ENCODE measurements at places on chromosomes 13 and 19.

DNA sequence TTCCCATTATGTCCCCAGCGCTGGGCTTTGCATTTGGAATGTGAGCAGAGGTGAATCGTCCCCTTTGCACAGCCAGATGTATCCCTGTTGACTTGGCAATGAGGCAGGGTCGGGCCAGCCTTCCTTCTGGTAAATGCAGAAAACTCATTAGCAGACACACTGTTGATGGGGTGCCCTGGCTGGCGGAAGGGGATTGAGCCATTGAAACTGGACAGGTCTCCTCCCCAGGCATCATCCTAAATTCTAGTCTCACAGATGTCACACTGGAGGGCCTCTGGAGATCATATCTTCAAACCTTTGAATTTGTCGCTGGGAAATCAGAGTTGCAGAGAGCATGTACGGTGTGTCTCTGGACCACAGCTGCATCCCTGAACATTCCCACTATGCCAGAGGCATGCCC lies 219.5 kb upstream of the TSHZ3 start:
- DNase-seq, result no peak

DNA sequence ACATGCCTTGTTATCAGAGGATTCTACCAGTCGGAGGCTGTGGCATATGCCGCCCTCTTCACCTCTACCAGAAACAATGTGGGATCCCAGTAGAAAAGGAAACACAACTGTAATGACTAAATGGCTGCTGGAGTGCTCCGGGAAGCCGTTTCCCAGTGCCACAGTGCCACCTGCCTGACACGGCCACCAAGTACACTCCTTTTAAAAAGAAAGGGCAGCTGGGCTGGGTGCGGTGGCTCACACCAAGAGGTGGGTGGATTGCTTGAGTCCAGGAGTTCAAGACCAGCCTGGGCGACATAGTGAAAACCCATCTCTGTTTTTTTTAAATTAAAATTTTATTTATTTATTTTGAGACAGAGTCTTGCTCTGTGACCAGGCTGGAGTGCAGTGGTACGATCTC lies 67.3 kb downstream of the TRPM4 start:
- no peak for DNase-seq

DNA sequence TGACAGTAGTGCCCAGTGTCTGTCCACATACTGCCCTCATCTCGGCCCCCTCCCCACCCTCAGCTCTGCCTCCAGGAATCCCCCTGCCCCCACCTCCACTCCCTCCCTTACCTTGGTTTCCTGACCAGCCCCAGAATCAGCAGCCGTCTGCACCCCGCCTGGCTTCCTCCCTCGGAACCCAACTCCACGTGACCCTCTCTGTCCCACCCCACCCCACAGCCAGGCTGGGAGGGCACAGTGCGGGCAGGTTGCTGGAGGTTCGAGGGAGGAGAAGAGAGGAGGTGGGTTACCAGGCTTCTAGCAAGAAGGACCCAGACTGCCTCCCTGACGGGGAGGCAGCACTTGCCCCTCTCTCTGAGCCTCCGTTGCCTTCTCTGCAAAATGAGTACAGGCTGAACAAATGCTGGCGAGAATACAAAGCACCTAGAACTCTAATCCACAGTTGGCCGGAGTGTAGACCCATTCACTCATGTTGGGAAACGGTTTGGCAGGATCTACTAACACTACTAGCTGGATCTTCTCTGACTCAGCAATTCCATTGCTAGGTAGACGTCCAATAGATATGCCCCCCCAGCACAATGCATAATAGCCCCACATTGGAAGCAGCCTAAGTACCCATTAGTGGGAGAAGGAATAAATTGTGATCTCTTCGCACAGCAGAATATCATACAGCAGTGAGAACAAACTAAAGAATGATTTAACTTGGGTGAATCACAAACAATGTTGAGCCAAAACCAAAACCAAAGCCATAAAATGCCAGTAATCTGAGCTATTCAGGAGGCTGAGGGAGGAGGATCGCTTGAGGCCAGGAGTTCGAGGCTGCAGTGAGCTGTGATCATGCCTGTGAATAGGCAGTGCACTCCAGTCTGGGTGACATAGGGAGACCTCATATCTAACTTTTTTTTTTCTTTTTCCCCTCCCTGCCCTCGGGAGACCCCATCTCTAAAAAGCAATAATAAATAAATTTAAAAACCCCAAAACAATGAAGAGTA lies at the start of gene RASAL3:
RASAL3 (minus strand) TSS at position 151 of the 992 bp plus-strand sequence. CDS start 186 bp downstream, outside the sequence.
- peak; percentile 57 for DNase-seq

- no peak for DNase-seq
Observed at GRCh38 chr13:105627270-105627669, 908.2 kb downstream of the EFNB2 start.

GRCh38 chr19:49853852-49854377 lies 3.0 kb downstream of the PTOV1 start:
- no peak for DNase-seq

GRCh38 chr19:7926021-7926726 lies at the start of gene CTXN1:
TSS of gene CTXN1 (minus strand) at chr19:7926135. CDS start at chr19:7925538, 597 bp downstream.
- peak; percentile 70 for DNase-seq

GRCh38 chr13:51645761-51646670 lies 61.8 kb downstream of the WDFY2 start:
- no peak for DNase-seq

DNA sequence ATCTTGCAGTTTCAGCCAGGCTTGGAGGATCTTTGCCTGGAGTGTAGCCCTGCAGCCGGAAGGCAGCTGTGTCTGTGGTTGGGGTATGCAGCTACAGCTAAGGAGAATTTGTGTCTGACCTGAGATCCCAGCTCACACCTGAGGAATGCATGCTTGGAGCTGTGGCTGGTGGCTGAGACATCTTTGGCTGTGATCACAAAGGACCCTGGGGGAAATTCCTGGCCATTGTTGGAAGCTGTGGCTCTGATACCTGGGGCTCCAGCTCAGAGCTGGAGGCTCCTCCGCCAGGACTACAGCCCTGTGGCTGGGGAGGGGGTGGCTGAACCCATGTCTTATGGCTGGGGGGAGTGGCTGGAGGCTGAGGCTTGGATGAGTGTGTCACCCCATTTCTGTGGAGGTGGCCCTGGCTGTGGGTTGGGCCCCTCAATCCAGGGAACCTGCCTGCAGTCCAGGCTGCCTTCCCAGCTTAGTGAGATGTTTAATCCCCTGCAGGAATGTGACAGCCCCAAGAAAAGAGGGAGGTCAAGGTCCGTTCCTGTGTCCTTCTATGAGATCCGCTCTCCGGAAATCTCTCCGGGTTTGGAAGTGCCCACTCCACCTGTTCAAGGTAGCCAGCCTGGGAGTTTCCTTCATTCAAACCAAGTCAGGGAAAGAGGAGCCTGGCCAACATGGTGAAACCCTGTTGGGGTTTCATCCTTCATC lies 27.6 kb downstream of the ARHGEF18 start:
- no peak for DNase-seq

DNA sequence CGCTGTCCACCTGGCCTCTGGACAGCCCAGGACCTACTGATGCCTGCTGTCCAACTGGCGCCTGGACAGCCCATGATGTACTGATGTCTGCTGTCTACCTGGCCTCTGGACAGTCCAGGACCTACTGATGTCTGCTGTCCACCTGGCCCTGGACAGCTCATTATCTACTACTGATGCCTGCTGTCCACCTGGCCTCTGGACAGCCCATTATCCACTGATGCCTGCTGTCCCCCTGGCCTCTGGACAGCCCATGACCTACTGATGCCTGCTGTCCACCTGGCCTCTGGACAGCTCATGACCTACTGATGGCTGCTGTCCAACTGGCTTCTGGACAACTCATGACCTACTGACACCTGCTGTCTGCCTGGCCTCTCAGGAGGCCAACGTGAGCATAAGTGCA lies 208.1 kb downstream of the TEX29 start:
- DNase-seq, result no peak

DNA sequence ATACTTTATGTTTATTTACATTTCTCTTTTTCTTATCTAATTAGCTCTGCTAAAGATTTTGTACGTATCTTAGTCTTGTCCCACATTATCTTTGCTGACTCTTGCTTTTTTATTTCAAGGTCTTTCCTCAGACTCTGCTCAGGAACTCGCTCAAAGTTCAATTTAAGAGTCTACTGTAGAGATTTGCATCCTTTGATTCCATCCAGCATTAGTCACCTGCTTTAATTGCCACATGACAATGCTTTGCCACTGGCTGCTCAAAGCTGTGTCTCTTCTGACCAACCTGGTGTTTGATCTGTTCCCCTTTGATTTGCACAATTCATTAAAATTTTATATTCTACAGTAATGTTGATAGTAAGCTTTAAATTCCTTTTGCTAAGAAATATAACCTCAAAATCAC lies 157.9 kb upstream of the FREM2 start:
- no peak for DNase-seq

DNA sequence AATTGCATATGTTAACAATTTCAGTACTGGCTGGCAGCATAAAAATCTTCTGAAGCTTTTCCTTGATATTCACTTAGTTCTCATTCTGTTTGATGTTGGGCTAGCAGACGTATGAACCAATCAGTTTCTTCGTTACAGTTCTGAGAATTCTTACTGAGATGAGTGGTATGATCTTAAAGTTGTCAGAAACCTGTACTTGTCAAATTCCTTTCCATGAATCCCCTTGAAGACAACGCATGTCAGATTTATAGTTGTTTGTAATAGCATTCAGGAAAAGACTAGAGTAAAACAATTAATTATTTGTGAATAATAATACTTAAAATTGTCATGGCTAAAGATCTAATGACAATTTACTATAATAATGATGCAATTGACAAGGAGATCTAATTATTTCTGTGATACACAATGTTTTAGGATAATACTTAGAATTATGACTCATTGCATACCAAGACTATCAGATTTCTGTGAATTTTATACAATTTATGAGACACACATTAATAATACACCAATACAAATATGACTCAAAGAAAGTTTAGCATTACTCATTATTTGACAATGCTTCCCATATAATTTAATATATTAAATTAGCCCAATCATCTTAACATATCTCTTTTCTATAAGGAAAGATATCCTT lies 447.2 kb downstream of the RFC3 start:
- DNase-seq, result no peak

- DNase-seq, result no peak
Observed at GRCh38 chr13:37383046-37383445, 215.5 kb downstream of the POSTN start.

DNA sequence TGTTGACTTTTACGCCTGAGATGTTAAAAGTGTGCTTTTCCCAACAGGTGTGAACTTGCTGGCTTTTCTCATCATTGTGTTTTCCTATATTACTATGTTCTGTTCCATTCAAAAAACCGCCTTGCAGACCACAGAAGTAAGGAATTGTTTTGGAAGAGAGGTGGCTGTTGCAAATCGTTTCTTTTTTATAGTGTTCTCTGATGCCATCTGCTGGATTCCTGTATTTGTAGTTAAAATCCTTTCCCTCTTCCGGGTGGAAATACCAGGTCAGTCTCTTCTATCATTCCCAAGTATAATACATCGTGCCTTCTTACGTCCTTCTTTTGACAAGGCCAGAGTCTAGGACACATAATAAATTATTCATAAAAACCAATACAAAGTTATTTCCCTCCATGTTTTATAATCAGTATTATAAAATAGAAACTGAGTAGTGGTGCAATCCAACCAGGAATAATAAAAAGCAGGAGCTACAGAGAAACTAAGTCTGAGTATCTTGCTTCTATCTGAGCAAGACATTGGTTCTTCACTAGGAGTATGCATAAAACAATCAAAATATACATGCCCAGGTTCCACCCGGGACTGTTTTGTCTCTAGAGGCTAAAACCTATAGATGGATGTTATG lies 57.9 kb downstream of the RXFP2 start:
- no peak for DNase-seq

DNA sequence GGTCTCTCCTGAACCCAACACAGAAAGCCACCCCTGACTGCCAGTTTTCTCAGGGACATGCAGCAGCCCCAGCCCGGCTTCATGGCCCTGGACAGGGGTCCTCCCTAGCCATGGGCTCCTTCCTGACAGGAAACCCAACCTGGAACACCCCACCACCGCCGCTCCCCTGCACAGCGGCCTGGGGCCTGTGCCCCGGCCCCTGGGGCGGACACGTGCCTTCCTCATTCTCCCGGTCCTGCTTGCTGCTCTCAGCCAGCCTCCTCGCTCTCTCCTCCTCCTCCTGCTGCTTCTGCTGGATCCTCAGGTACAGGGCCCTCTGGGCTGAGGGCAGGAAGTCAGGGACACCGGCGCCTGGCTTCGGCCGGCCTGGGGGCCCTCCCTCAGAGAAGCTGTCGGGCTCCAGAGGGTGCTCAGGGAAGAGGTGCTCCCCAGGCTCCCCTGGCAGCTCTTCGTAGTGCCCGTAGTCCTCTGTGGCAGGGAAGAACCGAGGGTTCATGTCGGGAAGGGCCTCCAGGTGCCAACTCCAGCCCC lies 20.5 kb upstream of the TMEM160 start:
- no peak for DNase-seq

- DNase-seq, result no peak
Observed at GRCh38 chr19:30781047-30781446, 408.9 kb downstream of the ZNF536 start.

DNA sequence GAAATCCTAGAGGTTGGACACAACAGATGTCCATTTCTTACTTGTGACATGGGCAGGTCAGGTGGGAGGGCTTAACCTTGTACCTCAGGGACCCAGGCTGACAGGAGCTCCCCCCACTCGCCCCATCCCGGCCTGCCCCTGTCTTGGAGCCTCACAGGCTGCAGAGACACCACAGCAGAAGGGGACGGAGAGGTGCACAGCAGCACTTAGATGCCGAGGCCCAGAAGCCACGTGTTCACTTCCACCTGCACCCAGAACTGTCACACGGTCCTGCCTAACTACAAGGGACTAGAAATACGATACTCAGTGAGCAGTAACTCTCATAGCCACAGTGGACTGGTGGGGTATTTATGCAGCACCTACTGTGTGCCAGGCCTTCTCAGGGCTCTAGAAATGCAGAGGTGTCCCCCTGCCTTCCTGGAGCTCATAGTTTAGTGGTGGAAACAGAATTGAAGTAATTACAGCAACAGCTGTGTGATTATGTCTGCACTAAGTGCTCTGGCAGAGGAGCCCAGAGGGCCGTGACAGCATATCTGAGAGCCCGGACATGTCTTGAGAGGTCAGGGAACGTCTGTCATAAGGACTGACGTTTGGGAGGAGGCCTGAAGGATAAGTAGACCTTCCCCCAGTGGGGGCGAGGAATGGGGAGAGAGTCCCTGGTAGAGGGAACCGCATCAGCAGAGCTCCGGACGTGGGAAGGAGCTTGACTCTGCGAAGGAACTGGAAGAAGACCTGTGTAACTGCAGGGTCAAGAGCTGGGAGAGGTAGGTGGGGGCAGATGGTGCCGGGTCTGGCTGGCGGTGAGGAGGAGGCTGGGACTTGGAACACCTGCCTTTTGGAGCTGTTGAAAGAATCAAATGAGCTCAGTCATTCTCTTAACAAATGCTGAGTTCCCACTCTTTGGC lies 130.0 kb downstream of the SIPA1L3 start:
- DNase-seq, result no peak

- DNase-seq, result no peak
Observed at GRCh38 chr19:55223291-55224037, 5.1 kb downstream of the TMEM86B start.
